ENCODE measurements at places on chromosomes 1 and 21. TPM values are rescaled to one million over a fixed set of nuclear protein-coding genes. Genes with fewer than 3 reads are reported as not detected.

Gene BRINP3
- total RNA-seq, result not detected

Gene RPS6KA1
- total RNA-seq, result 0.38 TPM

Gene ABCA4
- 3.7 TPM for total RNA-seq

Gene GPR3
- total RNA-seq, result 0.38 TPM

Gene CNR2
- total RNA-seq, result not detected
